ENCODE measurements at places on chromosomes 12 and 14. TPM values are rescaled to one million over a fixed set of nuclear protein-coding genes. Genes with fewer than 3 reads are reported as not detected.

- no peaks in the 10 kb centered on the region for H3K4me1 ChIP-seq
- no peak overlapping the region for H3K4me3 ChIP-seq
- peaks cover 33% of the 10 kb centered on the region for H3K36me3 ChIP-seq
- DNase-seq: no peak
- no peak overlapping the region for H3K27ac ChIP-seq
Observed at GRCh38 chr14:64062381-64063115, 209.7 kb downstream of the SYNE2 start.

DNA sequence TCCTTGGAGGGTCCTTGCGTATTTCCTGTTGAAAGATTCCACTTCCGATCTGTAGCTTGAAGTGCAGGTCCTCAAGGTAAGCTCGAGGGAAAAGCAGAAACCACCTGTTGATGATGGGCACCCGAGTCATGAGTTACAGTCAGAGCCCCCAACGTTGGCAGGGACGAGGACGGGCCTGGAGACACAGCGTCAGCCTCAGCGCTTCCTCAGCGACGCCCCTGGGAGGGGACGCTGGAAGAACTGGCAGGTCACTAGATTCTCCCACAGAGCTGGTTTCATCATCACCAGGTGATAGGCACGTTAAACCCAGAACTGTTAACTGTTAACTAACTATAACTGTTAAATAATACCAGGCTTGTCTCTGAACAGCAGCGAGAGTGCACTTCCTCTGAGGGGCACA is 101.8 kb downstream of the TNFAIP2 start:
- H3K27ac ChIP-seq: no peak overlapping the region
- H3K27me3 ChIP-seq: peaks cover 19% of the 10 kb centered on the region
- no peak overlapping the region for H3K4me3 ChIP-seq
- no peak for DNase-seq

DNA sequence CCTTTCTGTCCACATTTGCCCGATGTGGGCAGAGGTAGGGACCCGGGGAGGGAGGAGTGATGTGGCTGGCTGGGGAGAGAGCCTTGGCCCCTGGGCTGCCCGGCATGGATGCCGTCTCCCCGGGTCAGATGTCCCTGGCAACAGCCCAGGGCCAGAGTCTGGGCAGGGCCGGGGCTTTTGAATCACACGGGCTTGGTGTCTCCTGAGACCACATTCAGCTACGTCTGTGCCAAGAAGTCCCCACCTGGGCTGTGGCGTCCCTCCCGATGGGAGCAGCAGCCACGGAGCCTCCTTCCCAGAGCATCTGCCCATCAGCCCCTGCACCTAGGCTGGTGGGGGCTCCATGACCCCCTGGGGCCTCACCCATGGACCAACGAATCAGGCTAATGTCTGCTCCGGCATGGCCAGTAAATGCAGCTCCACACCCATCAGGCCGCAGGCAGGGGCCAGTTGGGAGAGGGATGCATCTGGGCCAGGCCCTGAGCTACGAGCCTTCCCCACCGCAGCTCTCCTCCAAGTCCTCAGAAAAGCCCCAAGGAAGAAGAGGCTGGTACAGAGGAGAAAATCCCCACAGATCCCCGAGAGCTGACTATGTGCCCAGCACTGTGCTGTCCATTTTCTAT is 109.4 kb downstream of the RFLNA start:
- no peak overlapping the region for H3K27ac ChIP-seq
- no peak for DNase-seq
- peaks cover 79% of the 10 kb centered on the region for H3K36me3 ChIP-seq

- no peak overlapping the region for H3K27ac ChIP-seq
- H3K27me3 ChIP-seq: no peaks in the 10 kb centered on the region
- DNase-seq: no peak
Observed at GRCh38 chr12:108896336-108896735, 16.4 kb downstream of the DAO start.

GRCh38 chr12:75289753-75290152 is 40.4 kb downstream of the CAPS2 start:
- no peaks in the 10 kb centered on the region for H3K27me3 ChIP-seq
- no peak for DNase-seq
- no peaks in the 10 kb centered on the region for H3K4me1 ChIP-seq
- H3K4me3 ChIP-seq: no peak overlapping the region

- no peaks in the 10 kb centered on the region for H3K27me3 ChIP-seq
- no peak overlapping the region for H3K4me3 ChIP-seq
- no peaks in the 10 kb centered on the region for H3K36me3 ChIP-seq
- no peak for DNase-seq
- H3K27ac ChIP-seq: no peak overlapping the region
- H3K4me1 ChIP-seq: no peaks in the 10 kb centered on the region
Observed at GRCh38 chr14:100832311-100832960, 6.5 kb downstream of the MEG3 start.

DNA sequence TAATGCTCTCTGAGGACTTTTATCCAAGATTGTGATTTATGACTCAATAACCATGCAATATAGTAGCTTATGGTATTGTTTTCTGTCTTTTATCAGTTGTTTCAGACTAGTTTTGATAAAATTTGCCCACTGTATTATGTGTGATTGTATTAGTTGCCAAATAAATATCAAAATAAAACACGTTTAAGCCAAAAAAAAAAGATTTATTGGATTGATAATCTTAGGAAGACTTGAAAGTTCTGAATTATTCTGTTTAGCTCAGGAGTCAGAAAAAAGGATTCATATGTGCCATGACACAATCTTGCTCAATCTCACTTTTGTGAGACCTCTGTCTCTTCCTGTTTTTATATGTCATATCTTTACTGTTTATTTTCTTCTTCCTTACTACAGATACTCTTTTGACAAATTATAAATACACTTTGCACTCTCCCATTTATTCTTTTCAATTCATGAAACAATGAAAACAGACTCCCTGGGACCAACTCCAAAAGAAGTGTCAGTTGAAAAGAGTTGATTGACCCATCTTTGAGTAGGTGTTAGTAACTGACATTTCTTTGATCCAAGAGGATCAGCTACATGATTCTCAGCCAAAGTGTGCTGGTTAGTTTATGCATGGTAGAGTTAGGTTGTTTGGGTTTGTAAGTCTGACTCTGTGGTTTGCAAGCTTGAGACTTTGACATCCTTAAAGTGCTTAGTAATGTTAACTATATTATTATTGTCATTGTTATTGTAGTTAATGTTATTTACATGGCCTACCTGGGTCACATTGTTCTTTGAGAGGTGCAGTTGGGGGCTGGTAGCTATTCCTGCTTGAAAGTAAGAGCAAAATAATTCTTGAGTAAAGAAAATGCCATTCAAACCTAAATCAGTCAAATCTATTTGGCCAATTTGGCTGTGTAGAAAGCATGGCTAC is 2.5 kb downstream of the OR6C76 start:
- no peak for DNase-seq
- H3K27ac ChIP-seq: no peak overlapping the region
- H3K27me3 ChIP-seq: no peaks in the 10 kb centered on the region
- no peaks in the 10 kb centered on the region for H3K36me3 ChIP-seq

DNA sequence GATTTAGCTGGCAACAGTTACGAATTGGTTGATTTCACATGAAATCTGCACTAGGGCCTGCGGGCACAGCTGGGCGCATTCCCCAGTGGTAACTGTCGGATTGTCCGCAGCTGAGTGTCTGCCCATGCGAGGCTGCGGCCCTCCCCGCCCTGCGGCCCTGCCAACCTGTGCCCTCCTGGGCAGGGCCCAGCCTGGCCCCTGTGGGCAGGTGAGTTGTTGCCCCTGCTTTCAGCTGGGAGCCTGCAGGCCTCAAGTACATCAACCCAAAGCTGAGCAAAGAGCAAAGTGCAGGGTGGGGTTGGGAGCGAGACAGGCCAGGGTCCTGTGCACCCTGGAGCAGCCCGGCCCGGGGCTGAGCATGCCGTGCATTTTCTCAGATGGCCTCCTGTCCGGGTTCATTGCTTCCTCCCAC is 89.1 kb downstream of the ADGRD1 start:
- no peaks in the 10 kb centered on the region for H3K4me1 ChIP-seq
- no peaks in the 10 kb centered on the region for H3K27me3 ChIP-seq
- no peaks in the 10 kb centered on the region for H3K36me3 ChIP-seq
- no peak for DNase-seq

- DNase-seq: no peak
- H3K36me3 ChIP-seq: no peaks in the 10 kb centered on the region
- H3K27ac ChIP-seq: no peak overlapping the region
- no peak overlapping the region for H3K4me3 ChIP-seq
- no peaks in the 10 kb centered on the region for H3K4me1 ChIP-seq
- no peaks in the 10 kb centered on the region for H3K27me3 ChIP-seq
Observed at GRCh38 chr12:84807249-84807648, 105.3 kb downstream of the SLC6A15 start.

GRCh38 chr12:123367511-123367910 is 2.9 kb upstream of the SBNO1 start:
- H3K4me1 ChIP-seq: peaks cover 11% of the 10 kb centered on the region
- H3K4me3 ChIP-seq: no peak overlapping the region
- no peak for DNase-seq
- H3K27me3 ChIP-seq: no peaks in the 10 kb centered on the region
- no peak overlapping the region for H3K27ac ChIP-seq
- H3K36me3 ChIP-seq: no peaks in the 10 kb centered on the region

DNA sequence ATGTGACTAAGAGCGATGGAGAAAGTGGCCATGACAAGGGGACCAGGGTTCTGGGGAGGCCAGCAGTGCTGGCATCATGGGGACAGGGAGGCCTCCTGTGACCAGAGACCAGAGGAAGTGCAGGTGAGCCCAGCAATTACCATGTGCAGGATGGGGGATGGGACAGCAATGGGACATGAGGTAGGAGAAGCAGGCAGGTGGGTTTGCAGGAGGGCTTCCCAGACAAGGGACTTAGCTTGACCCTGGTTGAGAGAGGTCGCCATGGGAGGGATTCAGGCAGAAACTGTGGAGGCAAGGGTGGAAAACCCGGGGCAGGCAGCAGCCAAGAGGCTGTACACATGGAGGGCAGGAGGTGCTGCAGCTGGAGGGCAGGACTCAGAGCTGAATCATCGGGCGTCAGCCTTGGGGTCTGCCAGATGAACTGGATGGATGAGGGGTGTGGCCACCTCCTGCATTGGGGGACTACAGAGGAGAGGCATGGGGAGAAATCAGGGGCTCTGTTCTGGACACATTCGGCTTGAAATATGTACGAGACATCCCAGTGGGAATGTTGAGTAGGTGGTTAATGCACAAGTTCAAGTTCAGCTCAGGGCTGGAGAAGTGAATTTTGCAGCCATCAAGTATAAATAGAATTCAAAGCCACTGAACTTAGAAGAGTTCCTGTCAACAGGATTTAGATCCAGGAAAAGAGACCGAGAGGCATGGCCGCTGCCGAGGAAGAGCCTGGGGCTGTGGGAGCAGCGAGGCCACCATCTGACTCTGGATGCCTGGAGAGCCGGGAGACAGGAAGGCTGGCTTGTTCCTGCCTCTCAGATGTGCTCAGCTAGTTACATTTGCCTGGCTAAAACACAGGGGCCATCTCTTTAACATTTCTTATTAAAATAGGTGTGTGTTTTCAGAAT is 36.6 kb downstream of the SFSWAP start:
- H3K27ac ChIP-seq: no peak overlapping the region
- peaks cover 66% of the 10 kb centered on the region for H3K36me3 ChIP-seq
- H3K4me1 ChIP-seq: no peaks in the 10 kb centered on the region
- DNase-seq: no peak

DNA sequence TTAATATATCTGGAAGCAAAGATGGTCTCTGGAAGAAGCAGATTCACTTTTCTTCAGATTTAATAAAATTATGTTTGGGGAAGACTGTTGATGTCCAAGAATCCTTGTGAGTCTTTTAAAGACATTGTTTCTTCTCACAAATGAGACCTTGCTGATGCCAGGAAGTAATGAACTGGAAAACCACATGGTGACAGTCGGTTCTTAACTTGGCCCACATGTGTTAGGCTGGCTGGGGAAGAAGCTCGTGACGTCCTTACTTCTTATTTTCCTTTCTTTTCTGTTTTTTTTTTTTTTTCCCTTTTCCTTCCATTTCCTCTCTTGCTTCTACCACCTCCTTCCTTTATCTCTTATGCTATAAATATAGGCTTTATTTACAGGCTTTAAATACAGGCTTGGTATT is 950.2 kb downstream of the BCL11B start:
- DNase-seq: no peak
- no peak overlapping the region for H3K4me3 ChIP-seq
- H3K36me3 ChIP-seq: no peaks in the 10 kb centered on the region
- H3K4me1 ChIP-seq: no peaks in the 10 kb centered on the region

DNA sequence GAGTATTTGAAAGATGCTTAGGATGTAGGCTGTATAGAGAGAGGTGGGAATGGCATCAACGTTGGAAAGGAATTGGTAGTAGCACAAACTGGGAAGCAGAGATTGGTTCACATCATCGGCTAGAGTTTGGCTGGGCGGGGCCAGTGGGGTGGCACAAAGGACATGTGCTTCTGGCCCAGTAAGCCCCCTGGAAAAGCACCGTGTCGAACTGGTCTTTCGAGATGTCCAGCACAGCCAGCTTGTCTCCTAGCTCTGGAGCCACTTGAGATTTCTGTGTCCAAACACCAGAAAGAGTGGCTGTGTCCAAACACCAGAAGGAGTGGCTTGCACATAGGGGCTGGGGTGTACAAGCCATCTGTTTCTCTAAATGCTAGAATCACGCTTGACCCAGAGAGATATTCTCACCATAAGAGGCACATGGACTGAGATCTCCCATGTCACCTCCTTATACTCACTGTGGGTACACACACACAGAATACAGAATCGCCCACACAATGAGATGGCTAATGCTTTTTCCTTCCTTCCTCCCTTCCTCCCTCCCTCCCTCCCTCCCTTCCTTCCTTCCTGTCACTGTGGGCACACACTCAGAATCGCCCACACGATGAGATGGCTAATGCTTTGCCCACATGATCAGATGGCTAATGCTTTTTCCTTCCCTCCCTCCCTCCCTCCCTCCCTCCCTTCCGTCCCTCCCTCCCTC is 41.8 kb upstream of the KCNK13 start:
- no peaks in the 10 kb centered on the region for H3K4me1 ChIP-seq
- H3K27ac ChIP-seq: no peak overlapping the region
- no peaks in the 10 kb centered on the region for H3K27me3 ChIP-seq

DNA sequence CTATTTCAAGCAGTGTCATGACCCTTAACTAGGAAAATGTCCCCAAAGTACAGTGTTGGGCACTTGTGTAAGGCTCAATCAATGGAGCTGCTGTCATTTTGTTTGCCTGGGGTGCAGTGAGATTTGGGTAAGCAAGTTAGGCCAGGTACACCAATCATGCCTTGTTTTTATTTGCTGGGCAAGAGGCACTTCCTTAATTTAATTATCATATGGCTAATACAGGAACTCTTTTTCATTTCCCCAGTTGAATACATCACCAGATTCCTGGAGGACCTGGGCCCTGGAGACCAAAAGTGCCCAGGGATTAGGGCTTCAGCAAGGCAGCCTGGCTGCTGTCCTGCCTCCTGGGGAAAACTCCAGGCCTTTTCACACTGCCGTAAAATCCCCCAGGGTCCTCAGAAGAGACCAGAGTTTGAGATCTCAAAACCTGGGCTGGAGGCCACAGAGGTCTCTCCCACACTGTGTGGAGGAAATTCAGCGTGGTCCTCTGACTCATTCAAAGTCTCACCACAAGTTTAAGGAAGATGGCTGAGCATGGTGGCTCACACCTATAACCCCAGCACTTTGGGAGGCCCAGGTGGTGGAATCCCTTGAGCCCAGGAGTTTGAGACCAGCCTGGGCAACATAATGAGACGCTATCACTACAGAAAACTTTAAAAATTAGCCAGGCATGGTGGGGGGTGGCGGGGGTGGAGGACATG is 28.4 kb upstream of the FOXN3 start:
- no peaks in the 10 kb centered on the region for H3K36me3 ChIP-seq
- DNase-seq: no peak
- no peak overlapping the region for H3K27ac ChIP-seq
- H3K27me3 ChIP-seq: no peaks in the 10 kb centered on the region

The BCDIN3D gene
- 5.2 TPM for total RNA-seq

The PZP gene
- 0.14 TPM for total RNA-seq

The TSPAN19 gene
- total RNA-seq: 0.05 TPM

The PLEK2 gene
- total RNA-seq: 34.0 TPM

Measured in thymus (tissue), 14 donors.